Right renal pelvis (tissue), 4 donors: ENCODE measurements at places on chromosomes 4 and X. TPM values are rescaled to one million over a fixed set of nuclear protein-coding genes. Genes with fewer than 3 reads are reported as not detected.

GRCh38 chr4:86346320-86346719 lies 13.5 kb downstream of the MAPK10 start:
- DNase-seq = no peak

GRCh38 chr4:75939890-75940691 lies 722 bp downstream of the NAAA start:
- no peak for DNase-seq

- no peak for DNase-seq
These were observed 1118.1 kb upstream of the PABPC4L start for GRCh38 chr4:135319685-135320084.

GRCh38 chr4:113555868-113556267 lies 205.7 kb downstream of the CAMK2D start:
- no peak for DNase-seq

- DNase-seq = no peak
These were observed 61.5 kb upstream of the HHIP start for GRCh38 chr4:144584428-144584827.

GRCh38 chr4:148436512-148436911 lies 5.7 kb downstream of the NR3C2 start:
- DNase-seq = no peak

- DNase-seq = no peak
These were observed 96.5 kb downstream of the CAMK2D start for GRCh38 chr4:113665036-113665435.

GRCh38 chrX:45806410-45807121 lies 605.9 kb upstream of the DIPK2B start:
- DNase-seq = no peak

DNA sequence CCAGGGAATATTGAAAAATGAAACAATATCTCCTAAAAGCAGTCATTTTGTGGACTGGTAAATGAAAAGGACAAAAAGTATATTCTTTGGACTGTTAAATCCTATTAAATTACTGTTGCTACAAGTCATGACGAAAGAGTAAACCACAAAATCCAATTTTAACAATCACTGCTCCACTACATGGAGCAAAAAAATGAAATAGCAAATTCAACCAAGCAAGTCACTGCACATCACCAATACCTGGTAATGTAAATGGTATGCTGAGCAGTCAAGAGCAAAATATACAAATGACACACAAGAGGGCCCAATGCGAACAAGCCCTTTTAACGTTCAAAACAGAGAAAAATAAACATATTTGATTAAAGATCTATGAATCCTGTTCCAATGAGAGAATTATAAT lies 126.2 kb downstream of the KLHL13 start:
- DNase-seq = no peak

DNA sequence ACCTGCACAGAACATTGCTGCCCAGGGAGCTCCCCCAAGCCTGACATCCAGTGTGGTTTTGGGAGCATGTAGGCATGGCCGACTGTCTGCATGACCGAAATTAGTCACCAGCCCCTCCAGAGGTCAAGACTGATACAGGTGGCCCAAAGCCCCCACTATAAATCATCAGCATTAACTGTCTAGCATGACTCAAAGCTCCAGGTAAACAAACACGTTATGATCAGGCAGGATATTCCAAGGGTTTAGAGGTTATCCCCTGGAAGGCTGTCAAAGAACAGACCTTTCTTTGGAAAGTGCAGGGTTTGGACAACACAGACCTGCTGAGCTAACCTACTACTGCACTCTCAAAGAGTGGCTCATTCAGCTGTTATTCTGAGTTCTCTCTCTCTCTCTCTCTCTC lies 2.1 kb upstream of the FAM9A start:
- DNase-seq = no peak

Gene SLITRK2
- 1.8 TPM for polyA plus RNA-seq
